ENCODE measurements at places on chromosomes 13 and 19. TPM values are rescaled to one million over a fixed set of nuclear protein-coding genes. Genes with fewer than 3 reads are reported as not detected.

- peak; percentile 40 for ATAC-seq
Measured at GRCh38 chr13:20412691-20413355, 112.8 kb downstream of the CRYL1 start.

FRY gene
- 10.2 TPM for total RNA-seq

DNA sequence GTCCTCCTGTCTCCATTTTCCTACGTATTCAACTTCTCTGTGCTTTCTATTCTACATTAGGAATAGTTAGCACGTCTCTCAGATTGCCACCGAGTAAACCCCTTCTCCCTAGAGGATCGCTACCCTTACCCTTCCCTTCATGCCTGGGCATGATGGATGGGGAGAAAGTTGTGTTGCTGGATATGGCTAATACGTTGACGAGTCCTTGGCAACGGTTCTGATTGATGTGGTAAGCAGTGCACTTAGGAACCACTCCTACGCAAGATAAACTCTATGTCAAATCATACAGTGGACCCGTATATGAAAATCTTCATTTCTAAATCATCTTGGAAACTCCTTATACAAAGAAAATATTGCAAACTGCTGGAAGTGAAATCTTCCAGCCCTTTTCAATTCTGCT is 224.5 kb downstream of the EFNB2 start:
- no peak for ATAC-seq

GRCh38 chr13:77338961-77339401 is 12.1 kb upstream of the MYCBP2 start:
- peak; percentile 57 for ATAC-seq

GRCh38 chr19:16871871-16872270 is 16.9 kb upstream of the F2RL3 start:
- ATAC-seq: peak; percentile 5

- no peak for ATAC-seq
Measured at GRCh38 chr19:16463991-16464575, 7.7 kb downstream of the EPS15L1 start.

ZNF135 gene
- 0.68 TPM for total RNA-seq

GRCh38 chr13:113001241-113002140 is 32.5 kb downstream of the MCF2L start:
- peak; percentile 30 for ATAC-seq

- no peak for ATAC-seq
Measured at GRCh38 chr13:98875146-98875729, 102.6 kb downstream of the DOCK9 start.

B3GNT8 gene
- 40.4 TPM for total RNA-seq

Data from esophagus mucosa (tissue), 1 donor.